Tibial artery (tissue), 4 donors: ENCODE measurements at places on chromosomes 11 and 22.
A peak's percentile ranks its signal among the peaks of the same experiment; 100 is the strongest.

DNA sequence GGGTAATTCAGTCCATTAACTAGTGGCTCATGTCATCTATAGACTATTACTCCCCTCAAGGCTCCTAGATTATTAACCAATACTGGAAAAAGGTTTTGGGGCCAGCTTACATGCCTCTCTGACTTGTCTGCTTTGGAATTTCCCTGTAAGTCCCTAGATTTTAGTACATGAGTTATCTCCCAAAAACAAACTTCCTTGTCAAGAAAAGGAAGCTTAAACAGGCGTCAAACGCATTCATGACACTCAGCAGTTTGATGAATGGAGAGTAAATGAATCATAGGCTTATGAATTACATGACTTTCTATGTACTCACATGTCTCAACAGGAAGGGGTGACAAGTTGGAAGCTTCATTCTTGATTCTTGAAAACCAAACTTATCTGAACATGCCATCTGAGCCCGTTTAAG, 70.8 kb downstream of the BLID start:
- no peak for DNase-seq

GRCh38 chr11:1073261-1073724, 1.4 kb upstream of the MUC2 start:
- peak; percentile 61 for DNase-seq

- no peak for DNase-seq
These were observed 575 bp downstream of the MFNG start for GRCh38 chr22:37485395-37486223.

- DNase-seq: no peak
These were observed 72.6 kb downstream of the CCDC34 start for GRCh38 chr11:27290261-27291050.

DNA sequence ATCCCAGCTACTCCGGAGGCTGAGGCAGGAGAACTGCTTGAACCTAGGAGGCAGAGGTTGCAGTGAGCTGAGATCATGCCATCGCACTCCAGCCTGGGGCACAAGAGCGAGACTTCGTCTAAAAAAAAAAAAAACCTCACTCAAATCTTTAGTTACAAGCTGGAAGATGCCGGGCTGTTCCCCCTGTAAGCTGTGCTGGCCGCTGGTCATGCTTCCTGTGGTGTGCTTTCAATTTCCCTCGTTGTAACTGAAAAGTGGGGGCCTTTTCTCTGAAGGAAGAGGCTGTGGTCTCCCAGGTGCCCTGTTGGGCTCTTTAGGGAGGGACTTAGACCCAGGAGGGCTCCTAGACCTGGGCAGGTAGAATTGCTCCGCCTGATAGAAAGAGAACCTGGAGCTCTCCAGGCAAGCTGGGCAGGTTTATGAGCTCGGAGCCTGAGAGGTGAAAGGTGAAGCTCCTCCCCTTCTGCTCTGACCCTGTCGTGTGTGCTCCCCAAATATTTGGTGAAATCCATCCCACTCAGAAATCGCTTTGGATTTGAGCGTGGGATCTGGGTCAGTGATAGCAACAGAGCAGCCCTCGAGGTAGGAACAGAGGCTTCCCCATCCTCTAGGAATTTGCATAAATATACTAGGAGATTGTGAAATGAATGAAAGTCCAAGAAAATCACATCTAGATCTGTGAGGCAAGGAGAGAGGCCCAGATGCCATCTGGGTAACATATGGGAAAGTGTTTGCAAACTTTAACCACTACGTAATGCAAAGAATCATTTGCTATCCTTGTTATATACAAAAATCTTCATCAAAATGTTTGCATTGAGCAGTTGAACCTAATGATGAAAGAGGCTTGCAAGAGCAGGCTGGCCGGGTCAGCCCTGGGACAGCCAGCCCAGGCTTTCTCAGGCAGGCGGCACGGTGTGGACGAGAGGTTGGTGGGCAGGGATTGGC, 154.3 kb downstream of the FBXO7 start:
- no peak for DNase-seq

DNA sequence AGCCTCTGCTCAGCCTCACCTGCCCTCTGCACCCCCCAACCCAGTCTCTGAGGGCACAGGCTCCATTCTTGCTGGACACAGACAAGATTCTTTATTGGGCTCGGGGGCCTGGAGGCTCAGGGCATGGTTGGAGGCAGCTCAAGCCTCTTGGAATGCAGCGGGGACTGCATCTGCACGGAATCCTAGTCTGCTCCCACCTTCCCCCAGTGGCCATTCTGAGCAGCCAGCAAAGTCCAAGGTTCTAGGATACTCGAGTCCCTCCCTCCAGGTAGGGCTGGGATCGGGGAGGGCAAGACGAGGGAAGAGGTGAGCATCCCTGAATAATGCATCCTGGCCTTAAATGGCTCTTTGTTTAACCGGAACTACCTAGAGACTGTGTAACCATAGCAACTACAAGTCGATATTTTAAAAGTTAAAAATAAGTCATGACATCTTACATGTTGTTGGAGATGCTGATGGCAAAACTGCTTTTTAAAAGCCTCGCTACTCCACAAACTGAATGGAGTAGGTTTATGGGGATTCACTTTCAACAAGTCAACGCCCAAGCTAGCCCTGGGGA, 10.7 kb upstream of the IGSF22 start:
- DNase-seq: no peak

DNA sequence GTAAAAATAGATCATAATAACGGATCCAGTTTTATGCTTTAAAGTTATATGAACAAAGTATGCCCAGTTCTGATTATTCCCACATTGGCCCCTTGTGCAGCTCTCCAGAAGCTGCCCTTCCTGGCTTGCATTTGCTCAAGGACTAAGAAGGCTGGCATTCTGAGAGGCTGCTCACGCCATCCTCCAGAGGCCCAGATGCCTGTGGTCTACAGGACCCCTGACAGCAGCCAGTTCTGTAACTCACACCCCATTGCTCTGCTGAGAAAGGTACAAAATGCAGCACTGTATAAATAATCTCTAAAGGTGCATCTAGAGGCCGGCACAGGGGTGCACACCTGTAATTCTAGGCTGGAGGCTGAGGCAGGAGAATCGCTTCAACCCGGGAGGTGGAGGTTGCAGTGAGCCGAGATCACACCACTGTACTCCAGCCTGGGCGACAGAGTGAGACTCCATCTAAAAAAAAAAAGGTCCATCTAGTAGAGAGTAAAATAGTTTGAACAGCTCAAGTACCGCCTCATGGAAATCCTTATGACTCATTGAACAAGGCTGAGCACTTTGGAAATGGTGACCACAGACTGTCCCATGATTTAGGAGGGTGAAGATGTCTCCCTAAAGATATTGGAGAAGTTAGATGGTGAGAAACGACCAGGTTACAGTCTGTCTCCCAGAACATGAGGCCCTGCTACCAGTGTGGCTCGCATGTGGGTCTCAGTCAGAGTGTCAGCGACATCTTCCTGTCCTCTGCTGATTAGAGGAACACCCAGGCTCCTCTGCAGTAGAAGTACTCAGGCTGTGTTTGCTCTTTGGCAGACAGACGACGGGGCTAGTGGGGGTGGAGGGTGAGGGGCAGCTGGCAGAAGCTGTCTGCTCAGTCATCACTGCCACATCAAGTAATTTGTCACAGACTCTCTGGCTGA, 56.3 kb downstream of the KREMEN1 start:
- DNase-seq: no peak

GRCh38 chr22:43152357-43153071, 1.2 kb downstream of the TSPO start:
- DNase-seq: peak; percentile 82

- no peak for DNase-seq
These were observed 46.5 kb downstream of the SLC22A12 start for GRCh38 chr11:64637334-64638017.

DNA sequence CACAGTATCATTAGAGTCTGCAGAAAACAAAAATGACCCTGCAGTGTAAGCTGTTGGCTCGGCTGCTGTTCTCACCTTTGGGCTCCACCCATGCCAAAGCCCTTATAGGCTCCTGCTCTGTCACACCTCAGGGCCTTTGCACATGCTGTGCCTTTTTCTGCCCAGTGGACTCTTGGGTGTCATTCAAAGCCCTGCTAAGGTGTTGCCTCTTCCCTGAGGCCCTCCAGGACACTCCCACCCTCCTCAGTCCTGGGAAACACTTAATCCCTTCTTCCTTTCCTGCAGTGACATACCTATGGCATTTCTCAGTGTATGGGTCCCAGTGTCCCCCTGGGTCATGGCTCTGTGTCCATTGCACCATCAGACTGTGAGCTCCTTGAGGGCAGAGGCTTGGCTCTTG, 29.1 kb upstream of the CACNG2 start:
- peak; percentile 11 for DNase-seq

DNA sequence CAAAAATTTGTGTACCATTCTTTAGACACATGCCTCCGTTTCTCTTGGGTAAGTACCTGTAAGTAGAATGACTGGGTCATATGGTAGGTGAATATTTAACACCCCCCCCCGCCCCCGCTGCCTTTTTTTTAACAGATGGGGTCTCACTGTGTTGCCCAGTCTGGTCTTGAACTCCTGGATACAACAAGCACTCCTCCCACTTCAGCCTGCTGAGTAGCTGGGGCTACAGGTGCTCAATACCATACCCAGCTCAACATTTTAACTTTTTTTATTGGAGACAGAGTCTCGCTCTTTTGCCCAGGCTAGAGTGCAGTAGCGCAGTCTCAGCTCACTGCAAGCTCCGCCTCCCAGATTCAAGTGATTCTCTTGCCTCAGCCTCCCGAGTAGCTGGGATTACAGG, 32.5 kb downstream of the CECR2 start:
- DNase-seq: no peak

DNA sequence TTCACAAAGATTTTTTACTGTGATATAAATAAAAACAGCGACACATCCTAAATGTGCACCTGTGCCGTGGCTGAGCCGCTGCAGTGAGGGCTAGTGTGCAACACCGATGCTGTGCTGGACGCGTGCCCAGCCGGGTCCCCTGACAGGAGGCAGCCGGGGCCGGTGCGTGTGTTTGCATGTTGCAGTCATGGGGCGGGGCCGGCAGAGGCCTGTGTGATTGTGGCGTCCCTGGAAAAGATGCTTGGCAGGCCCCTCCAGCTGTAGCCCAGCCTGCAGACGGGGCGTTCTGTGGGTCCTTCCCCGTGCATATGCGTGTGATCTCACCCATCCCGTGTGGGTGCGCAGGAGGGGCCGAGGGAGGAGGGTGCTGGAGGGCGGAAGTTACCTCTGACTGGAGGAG, 30.6 kb downstream of the MUC6 start:
- no peak for DNase-seq

GRCh38 chr11:117535850-117536411, 208.3 kb downstream of the CEP164 start:
- DNase-seq: no peak

GRCh38 chr22:43313244-43313889, 29.8 kb downstream of the SCUBE1 start:
- no peak for DNase-seq

DNA sequence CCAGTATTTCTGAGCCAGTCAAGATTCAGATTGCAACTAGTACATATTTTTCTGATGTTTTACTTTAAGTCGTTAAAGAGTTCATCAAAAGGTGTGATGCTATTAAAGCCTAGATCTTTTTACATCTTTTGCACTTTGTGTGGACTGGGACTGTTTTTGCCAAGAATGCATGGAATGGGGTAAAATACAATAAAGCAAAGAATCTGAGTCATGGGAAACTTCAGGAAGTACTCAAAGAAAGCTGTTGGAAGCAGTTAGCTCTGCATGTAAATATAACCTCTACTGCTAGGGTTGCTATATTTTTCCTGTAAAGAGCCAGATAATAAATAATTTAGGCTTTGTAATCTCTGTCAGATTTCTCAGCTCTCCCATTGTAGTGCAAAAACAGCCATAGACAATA, 20.9 kb downstream of the ATXN10 start:
- DNase-seq: no peak

DNA sequence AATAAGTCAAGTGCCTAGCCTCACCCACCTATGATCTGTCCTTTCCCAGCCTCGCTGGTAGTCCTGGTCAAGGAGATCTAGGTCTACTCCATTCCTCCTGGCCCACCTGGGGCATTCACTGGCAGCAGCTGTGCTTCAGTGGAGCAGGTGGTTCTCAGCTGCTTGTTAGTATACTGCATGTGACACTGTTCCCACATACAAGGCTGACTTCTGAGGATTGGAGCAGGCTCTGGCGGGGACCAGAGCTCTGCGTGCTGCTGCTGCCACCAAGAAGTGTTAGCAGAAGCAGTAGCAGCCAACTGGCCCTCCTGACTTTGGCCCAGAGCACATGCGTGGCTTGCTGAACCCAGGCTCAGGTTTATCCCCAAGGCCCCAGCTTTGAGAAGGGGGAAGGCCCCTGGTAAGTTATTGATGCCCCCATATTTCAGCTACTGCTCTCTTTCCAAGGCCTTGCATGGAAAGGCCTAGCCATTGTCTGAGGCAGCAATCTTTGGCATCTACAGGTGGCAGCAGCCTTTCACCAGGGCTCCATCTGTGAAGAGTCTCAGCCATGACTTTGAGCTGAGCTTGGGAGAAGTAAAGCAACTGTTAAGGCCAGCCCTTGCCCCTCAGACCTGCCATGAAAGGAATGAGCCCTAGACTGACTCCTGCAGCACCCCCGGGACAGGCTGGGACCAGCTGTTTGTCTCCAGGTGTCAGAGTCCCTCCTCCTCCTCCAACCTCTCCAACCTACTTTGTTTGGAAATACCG, 26.5 kb downstream of the ARHGAP1 start:
- DNase-seq: peak; percentile 58
